GM12865 (cell line): ENCODE measurements at places on chromosomes 4 and X.

- DNase-seq, result no peak
Measured at GRCh38 chr4:123578276-123579029, 181.9 kb downstream of the SPRY1 start.

GRCh38 chr4:10753856-10754402, 69.4 kb upstream of the CLNK start:
- DNase-seq, result no peak

GRCh38 chr4:140790765-140791164, 34.6 kb upstream of the TBC1D9 start:
- peak; percentile 85 for DNase-seq

GRCh38 chrX:129746557-129747470, 8.0 kb downstream of the XPNPEP2 start:
- DNase-seq, result no peak

- no peak for DNase-seq
Measured at GRCh38 chr4:156146571-156146970, 192.9 kb upstream of the CTSO start.

- no peak for DNase-seq
Measured at GRCh38 chr4:158771776-158772175, 3.0 kb downstream of the FNIP2 start.

- peak; percentile 38 for DNase-seq
Measured at GRCh38 chr4:173509036-173510001, 20.7 kb downstream of the HAND2 start.

GRCh38 chrX:50002067-50002714, 79.8 kb downstream of the CLCN5 start:
- DNase-seq, result peak; percentile 28

- peak; percentile 39 for DNase-seq
Measured at GRCh38 chr4:154961263-154961662, 180.2 kb downstream of the RBM46 start.

- DNase-seq, result no peak
Measured at GRCh38 chr4:123386609-123387008, 10.0 kb upstream of the SPRY1 start.

- peak; percentile 24 for DNase-seq
Measured at GRCh38 chrX:20414066-20414465, 147.4 kb upstream of the RPS6KA3 start.

- no peak for DNase-seq
Measured at GRCh38 chr4:71472946-71473345, 134.1 kb downstream of the SLC4A4 start.

DNA sequence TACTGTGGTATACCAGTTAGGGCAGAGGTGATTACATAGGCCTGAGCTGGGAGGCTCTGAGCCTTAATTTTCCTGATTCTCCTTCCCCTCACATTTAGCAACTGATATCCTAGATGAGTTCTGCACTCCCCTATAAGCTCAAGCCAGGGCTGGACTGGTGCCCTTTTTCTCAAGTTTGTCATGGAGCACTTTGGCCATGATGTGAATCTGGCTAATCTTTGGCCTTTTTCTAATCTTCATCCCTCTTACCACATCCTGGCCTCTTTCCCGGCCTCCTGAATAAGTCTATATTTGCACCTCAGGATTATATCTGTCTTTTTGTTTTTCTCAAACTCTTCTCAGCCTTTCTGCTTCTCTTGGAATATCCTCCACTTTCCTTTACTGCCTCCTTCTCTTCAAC, 10.9 kb upstream of the LAS1L start:
- DNase-seq, result no peak

GRCh38 chrX:139828033-139828432, 104.8 kb downstream of the ATP11C start:
- DNase-seq, result no peak

GRCh38 chr4:141971869-141972268, 335.5 kb downstream of the IL15 start:
- peak; percentile 6 for DNase-seq

GRCh38 chr4:115688961-115689360, 575.5 kb upstream of the NDST4 start:
- DNase-seq, result no peak

GRCh38 chr4:85676850-85677590, 202.1 kb downstream of the ARHGAP24 start:
- DNase-seq, result no peak

- no peak for DNase-seq
Measured at GRCh38 chr4:144667500-144667899, 21.5 kb downstream of the HHIP start.

GRCh38 chr4:182206916-182207315, 36.3 kb upstream of the TENM3 start:
- DNase-seq, result no peak

- no peak for DNase-seq
Measured at GRCh38 chr4:170949084-170949483, 859.3 kb upstream of the AADAT start.

DNA sequence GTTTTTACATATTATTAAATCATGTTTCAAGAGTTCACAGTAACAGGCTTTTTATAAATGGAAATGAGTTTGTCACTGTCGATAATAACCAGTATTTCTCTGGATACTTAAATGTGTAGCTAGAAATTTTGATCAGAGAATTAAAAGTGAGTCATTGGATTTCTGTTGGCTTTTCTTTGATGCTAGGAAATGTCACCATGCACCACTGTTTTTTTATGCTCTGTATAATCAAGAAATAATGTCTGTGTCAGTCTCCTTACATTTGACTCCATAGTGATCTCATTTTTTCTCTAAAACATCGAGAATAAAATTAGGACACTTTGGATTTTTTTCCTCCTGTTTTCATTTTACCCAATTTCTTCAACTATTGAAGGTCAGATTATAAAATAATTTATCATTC, 234.2 kb downstream of the RAPGEF2 start:
- no peak for DNase-seq

DNA sequence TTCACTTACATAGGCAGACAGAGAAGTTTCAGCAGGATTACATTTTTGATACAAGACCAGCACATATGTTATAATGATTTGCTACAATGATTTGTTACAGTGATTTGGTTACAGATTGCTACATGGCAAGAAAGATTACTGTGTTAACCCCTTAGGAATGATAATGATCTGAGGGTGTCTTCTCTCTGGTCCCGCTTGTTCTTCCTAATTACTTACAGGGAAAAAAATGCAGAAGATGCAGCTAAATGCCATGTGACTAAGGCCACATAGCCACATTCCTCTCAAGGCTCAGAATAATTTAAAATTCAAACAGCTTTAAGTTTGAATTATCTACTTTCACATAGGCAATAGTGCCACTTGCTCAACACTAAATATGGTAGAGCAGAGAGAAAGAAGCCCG, 9.7 kb upstream of the LAP3 start:
- DNase-seq, result no peak

- DNase-seq, result no peak
Measured at GRCh38 chr4:1960170-1960825, 48.5 kb downstream of the NELFA start.

DNA sequence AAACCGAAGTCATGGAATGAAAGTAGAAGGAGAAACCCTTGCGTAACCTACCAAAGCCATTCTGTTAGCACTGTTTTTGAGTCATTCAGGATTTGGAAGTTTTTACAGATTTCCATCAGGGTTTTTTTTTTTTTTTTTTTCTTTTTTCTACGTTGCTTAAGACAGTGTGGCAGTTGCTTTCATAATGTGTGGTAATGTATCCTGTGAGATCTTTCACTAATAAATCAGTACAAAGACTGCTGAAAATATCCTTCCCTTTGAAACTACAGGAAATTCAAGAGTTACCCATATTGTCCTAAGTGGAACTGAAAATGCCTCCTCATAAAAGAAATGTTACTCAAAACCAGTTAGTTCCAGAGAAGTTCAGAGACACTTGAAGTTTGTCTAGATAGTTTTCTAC, 137.8 kb downstream of the RAPGEF2 start:
- no peak for DNase-seq

DNA sequence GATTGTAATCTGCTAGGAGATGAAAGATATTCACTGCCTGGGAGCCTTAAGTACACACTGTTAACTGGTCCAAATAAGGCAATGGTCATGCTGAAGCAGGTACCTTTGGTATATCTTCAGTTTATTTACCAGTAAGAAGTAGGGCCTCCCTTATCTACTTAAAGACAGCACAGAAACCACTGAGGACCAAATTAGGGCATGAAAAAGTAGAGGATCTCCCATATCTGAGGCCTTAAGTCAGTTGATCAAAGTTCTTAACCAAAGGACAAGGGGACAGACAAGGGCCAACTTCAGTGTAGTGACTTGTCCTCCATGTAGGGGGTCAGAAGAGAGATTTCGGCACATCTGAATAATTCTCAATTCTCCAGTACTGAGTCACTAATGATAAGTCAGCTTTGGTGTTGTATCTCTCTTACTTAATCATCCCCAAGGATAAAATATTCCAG, 59.1 kb downstream of the AMELX start:
- no peak for DNase-seq

DNA sequence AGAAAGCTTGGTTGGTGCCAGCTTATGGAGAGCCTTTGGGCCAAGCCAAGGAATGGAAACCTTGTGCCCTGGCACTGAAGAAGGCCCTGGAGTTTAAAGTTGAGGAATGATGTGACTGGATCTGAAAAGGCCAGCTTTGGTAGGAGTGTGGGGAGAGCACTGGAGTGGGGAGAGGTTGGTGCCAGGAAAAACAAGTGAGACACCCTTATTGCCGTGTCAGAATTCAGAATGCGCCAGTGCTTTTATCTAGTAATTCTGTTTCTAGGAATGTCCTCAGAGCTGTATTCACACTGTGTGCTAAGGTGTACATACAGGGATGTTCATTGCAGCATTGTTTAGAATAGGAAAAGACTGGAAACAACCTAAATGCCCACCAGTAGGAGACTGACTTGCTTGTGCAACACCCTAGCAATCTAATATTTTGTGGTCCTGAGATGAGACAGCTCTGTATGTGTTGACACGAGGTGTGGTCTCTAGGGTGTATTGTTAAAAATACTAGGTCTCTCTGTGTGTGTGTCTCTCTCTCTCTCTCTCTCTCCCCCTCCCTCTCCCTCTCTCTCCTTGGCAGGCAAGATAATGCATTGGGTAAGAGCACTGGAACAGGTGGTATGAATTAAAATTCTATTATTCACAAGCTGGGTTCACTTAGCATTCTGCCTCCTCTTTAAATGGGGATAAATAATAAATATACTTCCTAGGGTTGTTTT, 107.8 kb downstream of the GATB start:
- no peak for DNase-seq
